ENCODE measurements at places on chromosomes 5 and 9. TPM values are rescaled to one million over a fixed set of nuclear protein-coding genes. Genes with fewer than 3 reads are reported as not detected.

Gene KCNV2
- not detected for total RNA-seq

DNA sequence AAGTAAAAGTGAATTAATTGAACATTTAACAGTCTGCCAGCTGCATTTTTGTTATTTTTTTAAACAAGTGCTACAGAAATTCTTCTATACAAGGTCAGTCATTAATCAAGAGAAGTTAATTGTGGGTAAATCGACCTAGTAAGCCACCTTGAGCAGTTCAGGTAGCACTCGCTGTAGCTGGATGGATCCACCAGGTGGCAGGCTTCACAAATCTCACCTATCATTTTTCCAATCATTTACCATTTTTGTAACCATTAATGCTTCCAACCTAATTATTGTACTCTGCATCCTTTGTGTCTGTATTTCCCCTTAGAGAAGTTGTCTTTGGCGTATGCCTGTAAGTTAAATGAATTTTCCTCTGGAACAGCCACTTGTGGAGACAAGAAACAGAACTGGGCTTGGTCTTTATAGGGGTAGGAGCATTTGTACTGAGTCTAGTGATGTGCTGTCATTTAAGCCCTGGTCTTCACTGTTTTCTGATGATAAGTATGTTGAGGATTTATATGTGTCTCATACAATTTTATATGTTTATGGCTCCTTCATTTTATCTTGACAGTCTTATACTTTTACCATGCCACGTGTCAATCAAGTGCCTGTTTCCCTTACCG lies 39.5 kb downstream of the CD180 start:
- peak; percentile 51 for DNase-seq

Gene FKTN
- total RNA-seq = 27.1 TPM

DNA sequence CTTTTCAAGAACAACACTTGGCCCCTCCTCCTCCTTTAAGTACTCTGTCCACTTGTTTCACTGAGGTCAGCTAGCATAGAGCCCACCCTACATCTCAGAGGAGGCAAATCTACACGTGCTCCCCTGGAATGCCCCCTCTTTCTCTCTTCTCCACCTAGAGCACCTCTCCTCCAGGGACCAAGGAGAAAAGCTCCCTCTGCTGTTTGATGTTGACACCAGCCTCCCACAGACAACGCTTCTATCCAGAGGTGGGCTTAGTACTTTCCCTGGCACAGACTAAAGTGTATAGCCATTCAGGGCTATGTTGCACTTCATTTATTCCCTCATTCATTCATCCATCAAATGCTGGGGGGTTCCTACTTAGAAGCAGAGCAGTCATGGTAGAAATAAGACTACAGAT lies 68.2 kb upstream of the TAF1L start:
- DNase-seq = no peak

Gene CA9
- total RNA-seq = 0.27 TPM

DNA sequence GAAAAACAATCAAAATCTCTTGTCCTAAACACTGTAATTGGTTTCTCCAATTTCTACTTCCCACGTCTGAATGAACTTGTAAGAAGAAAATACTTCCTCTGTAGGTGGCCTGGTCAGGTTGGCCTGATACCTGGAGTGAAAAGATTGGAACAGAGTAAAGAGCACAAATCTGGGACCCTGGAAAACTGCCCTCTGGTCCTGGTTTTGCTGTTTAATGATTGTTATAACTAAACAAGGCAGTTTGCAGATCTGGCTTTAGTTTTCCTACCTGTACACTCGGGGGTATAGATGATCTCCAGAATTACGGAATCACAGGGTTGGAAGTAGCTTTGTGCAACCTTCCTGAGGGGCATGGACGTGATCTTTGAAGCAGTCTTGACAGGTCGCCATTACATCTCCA lies 67.6 kb downstream of the ZSWIM6 start:
- DNase-seq = no peak

DNA sequence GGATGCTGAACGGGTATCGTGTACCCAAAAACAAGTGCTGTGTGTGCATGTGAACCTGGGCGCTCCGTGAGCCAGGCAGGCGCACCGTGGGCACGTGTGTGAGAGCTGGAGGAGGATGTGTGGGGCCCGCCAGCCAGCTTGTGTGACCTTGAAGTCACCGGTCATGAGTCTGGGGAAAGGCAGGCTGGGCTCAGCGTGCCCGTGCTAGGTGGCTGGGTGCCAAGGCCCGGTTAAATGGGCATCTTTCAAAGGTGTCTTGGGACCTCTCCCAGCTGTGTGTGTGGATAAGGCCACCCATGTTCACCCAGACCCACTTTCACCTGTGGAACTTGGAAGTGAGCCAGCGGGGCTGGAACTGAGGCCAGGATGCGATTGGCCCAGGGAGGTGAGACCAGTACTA lies 3.4 kb downstream of the KCNT1 start:
- no peak for DNase-seq

Gene CRHBP
- total RNA-seq = 5.0 TPM

DNA sequence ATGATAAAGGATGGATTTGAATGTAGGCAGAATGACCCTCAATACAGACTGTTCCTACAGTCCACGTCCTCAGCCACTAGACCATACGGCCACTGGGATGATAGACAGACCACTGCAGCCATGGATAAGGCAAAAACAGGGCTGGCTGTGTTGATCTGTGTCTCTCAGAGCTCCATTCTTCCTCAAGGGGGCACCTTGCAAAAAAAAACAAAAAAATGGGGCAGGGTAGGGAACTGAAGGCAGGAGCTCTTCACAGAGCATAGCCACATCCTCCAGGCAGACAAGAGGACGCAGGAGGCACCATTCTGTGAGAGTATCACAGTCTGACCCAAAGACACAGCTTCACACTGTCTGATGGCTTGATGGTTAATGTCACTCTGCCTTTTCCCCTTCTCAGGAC lies 61.2 kb upstream of the GABRP start:
- no peak for DNase-seq

Gene PRRT1B
- total RNA-seq = not detected

Gene ADAMTS16
- 3.2 TPM for total RNA-seq

Gene ZDHHC11B
- total RNA-seq = 0.16 TPM

Gene PCDHB11
- 0.92 TPM for total RNA-seq

DNA sequence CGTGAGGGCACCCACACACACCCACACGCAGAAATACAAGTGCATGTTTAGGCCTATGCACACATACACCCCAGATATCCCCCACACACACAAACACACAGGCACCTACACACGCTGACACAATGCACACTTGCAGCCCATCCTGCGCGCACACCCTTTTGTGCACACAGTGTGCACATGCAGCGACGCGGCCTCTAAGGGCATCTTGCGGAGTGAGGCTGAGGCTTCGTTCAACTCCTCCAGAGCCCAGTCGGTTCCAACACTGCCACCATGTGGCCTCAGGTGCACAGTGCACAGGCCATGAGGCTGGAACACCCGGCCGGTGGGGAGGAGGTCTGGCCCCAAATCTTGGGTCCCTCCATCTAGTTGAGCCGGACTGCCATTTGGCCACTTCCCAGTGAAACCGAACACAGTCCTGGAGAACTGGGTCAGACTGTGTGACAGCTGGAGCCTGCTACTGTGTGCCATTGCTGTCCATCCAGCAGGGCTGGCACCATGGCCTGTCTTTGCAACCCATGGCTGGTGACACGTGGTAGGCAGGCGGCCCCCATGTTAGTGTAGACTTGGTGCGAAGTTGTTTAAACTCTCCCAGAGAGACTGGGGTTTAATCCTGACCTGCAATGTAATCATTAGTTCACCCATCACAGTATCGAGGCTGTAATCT lies 97.7 kb upstream of the MVB12B start:
- peak; percentile 85 for DNase-seq
